Upper lobe of right lung (tissue), 1 donor: ENCODE measurements at places on chromosomes 3 and 15. TPM values are rescaled to one million over a fixed set of nuclear protein-coding genes. Genes with fewer than 3 reads are reported as not detected.

TWF2 gene
- total RNA-seq, result 50.4 TPM

GRCh38 chr3:13708871-13709595 lies 160.1 kb downstream of the FBLN2 start:
- peak; percentile 20 for DNase-seq

DNA sequence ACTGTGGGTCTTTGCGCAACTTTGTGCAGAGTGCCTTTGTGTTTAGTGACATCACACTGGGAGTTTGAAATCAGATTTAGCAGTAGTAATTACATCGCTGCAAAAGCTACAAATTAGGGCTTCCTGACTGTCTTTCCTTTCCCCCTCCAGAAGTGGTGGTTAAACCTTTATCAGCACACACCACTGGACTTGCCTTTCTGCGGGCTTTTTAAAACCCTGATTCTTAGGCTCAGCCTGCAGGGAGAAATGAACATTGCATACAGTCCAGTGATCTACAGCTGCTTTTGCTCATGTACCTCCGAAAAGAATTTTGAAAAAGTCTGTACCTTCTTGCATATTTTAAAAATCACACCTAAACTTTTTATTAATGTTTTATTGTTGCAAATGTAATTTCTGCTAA lies 219.7 kb upstream of the NAALADL2 start:
- DNase-seq, result no peak

DNA sequence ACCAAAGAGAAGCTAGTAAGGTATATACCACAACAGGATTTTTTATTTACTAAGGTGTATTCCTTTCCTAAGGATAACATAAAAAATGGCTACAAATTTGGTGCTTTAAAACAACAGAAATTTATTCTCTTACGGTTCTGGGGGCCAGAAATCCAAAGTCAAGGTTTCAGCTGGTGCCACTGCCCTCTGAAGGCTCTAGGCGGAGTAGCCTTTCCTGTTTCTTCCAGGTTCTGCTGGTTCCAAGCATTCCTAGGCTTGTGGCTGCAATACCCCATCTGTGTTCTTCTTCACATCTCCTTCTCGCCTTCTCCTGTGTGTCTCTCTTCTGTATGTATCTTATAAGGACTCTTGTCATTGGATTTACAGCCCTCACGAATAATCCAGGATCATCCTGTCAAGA lies 549.9 kb downstream of the GRM7 start:
- no peak for DNase-seq

DNA sequence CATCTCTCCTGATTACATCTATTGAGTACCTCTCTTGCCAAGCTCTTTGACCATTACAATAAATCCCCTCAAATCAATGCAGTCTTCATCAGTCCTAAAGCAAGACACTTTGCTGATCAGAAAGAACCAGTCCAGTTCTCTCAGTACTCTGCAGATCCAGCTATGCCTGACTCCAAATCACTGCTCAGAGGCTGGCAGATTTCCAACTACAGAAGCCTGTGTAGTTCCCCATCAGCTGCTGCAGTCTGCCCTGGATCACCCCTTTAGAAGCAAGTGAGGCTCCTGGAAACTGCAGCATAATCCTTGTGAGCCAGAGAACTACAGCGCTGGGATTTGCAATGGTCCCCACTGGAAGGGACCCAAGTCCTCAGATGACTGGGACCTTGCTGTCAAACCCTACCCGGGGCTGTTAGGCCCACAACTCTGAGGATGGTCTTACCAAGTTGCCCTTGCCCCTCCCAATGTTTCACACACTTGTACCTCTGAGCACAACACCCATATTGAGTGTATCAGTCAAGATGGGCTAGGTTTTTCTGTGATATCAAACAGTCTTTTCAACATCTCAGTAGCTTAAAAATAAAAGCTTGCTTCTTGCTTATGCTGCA lies 81.9 kb upstream of the TOPAZ1 start:
- no peak for DNase-seq

DNA sequence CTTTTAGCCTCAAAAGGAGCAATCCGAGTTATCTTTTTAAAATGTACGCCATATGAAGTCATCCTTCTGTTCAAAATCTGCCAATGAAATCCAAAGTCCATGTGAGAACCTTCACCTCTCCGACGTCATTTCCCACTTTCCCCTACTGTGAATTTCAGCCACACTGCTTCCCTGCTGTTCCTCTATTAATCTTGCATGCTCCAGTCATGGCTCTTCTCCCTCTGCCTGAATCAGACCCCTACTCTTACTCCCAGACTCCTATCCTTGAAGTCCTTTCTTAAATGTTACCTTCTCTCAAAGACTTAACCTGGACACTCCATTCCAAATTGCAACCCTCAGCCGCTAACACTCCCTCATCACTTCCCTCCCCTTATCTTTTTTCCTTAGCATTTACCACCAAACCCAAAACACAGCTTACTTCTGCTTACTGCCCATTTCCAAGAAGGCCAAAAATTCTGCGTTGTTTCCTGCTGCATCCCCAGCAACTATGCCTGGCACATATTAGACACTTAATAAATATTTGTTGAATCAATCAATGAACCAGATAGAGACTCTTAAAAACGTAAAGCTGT lies 1.2 kb downstream of the NKIRAS1 start:
- DNase-seq, result no peak

- DNase-seq, result no peak
These were observed 2.5 kb upstream of the IRAK2 start for GRCh38 chr3:10162185-10162584.

DNA sequence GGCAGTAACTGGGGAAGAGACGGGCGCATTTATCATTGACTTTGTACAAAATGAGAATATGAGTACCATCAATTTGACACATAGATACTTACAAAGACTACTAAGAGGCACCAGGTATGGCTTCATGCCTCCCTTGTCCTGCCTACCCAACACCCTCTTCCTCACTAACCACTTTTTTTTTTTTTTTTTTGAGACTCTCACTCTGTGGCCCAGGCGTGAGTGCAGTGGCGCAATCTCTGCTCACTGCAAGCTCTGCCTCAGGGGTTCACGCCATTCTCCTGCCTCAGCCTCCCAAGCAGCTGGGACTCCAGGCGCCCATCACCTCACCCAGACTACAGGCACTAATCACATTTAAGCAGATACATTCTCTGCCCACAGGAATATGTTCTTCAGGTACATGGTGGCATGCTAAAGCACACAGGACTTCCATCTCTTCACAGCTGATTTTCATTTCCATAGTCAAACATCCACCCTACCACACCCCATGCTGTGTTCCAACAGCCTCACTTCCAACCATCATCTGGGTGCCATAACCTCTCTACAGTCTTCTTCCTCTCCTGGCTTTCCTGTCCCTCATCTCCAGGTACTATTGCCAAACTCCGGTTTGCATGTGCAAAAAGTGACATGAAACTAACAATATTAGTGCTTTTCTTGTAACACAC lies 41.7 kb downstream of the RAB27A start:
- DNase-seq, result peak; percentile 70

DNA sequence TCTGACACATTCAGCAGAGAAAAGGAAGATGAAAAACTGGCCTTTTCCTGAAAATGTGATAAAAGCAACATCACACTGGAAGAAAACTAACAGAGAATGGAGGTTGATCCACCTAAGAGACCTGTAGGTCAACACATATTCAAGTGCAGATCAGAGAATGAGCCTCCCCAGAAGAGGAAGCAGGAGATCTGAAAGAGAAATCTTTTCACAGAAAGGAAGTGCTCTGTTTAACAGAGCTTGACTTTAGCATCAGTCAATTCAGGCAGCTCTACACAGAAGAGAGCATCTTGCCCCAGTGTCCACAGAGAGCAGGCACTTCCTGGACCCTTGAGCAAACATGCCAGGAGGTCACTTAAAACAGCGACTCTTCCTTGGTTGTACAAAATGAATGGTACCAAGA lies 655.4 kb upstream of the GBE1 start:
- no peak for DNase-seq

DNA sequence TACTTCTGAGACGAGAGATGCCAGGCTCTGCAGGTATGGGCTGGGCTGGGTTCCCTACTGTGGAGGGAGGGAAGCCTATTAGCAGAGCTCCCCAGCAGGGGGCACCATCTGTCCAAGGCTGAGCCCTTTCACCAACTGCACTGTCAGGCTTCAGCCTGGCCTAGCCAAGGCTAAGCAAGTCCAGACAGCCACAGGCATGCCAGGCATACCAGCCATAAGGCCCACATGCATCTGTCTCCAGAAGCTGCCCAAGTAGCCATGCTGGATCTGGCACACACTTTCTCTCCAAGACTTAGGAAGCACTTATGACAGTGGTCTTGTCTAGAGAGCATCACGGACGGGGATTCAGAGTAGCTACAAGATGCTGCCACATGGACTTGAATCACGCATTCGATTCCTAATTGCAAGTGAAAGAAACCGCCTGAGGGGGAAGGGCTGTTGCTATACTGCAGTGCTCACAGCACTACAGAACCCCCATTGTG lies 28.3 kb downstream of the RUVBL1 start:
- DNase-seq, result peak; percentile 87

DNA sequence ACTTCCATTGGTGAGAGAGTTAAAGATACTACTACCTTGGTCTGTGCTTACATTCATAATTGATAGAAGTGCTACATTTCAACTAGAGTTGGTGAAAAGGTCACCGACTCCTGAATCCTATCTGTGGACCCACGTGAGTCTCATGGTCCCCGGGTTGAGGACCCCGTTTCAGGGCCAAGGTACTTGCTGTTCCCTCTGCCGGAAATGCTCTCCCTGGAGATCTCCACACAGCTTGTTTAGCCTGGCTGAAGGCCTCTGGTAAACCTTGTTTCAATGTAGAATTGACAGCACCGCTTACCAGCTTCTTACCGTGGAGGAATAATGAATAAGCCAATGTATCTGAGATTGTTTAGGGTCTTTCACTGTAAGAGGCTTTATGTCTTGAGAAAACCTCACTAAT lies 226.0 kb upstream of the GOLGA6L4 start:
- no peak for DNase-seq

DNA sequence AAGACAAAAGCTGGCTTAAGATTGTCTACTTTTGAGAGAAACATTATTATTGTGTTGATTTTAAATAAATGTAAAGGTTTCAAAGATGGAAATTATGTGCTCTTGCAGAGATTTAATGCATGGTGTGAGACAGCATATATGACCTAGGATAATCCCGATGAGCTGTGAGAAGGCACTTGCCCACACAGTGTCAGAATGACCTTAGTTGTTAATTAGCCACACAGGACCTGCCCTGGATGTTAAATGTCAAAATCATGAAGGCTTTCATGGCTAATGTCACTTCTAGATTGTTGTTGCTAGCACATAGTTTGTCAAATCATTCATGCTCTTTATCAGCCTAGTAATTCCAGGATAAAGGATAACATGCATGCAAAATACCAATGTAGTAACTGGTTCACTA lies 135.3 kb upstream of the GAP43 start:
- DNase-seq, result no peak

DLL4 gene
- total RNA-seq, result 22.0 TPM

GRCh38 chr3:52851348-52851747 lies 16.5 kb upstream of the MUSTN1 start:
- no peak for DNase-seq

- DNase-seq, result no peak
These were observed 39.6 kb upstream of the TBC1D23 start for GRCh38 chr3:100221159-100221558.

DNA sequence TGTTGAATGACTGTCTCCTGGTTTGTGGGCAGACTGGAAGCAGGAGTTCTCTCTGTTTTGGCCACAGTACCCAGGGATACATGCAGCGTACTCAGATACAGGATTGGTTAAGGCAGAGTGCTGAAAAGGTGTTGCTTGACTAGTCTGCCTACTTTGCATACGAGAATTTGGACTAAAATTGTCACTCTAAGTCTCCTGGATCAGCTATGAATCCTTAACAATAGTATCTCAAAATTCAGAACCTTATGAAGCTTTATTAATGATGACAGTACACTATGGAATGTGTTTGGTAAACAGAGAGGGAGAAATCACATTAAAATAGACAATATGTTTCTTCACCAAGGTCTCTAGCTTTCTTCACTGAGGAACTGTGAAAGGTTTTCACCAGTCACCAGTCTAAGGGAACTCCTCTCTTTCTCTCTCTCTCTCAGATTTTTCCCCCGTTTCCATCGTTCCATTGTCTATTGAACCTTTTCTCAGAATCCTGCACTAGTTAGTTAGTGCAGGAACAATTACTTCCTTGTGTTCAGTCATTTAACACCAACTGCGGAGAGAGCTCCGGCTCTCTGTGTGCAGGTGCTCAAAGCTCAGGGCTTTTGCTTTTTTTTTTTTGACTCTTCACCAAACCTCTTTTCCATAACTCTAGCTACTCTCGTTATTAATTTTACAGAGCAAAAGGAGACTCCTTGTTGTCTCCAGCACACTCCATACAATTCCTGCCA lies 85.9 kb upstream of the FNDC3B start:
- no peak for DNase-seq

- no peak for DNase-seq
These were observed 107.7 kb upstream of the SPRED1 start for GRCh38 chr15:38144921-38145320.

- DNase-seq, result no peak
These were observed 72.3 kb downstream of the NMD3 start for GRCh38 chr3:161293381-161293780.
